ENCODE measurements at places on chromosomes 16 and 17.
A peak's percentile ranks its signal among the peaks of the same experiment; 100 is the strongest.

- no peak for DNase-seq
These were observed 21.9 kb upstream of the EIF1 start for GRCh38 chr17:41666708-41667279.

- DNase-seq: no peak
These were observed 108.9 kb upstream of the IRX5 start for GRCh38 chr16:54821731-54822130.

- DNase-seq: no peak
These were observed 17.1 kb downstream of the PSKH1 start for GRCh38 chr16:67910158-67910557.

- no peak for DNase-seq
These were observed 71.0 kb downstream of the CDYL2 start for GRCh38 chr16:80733407-80733806.

DNA sequence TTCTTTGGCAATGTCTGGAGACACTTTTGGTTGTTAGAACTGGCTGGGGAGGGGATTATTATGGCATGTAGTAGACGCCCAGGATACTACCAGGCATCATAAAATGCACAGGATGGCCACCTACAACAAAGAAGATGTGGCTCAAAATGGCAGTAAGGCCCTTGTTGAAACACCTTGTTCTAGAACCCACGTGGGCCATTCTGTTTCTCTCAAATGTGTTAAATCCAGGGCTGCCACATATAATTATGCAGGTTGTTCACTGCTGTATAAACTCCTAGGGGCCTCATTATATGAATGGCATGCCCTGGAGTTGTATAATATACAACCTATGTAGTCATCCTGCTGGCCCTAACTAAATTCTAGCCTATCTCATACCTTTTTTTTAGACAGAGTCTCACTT is 123.5 kb upstream of the HAS3 start:
- DNase-seq: no peak

GRCh38 chr16:8087146-8087545 is 503.2 kb downstream of the TMEM114 start:
- no peak for DNase-seq

DNA sequence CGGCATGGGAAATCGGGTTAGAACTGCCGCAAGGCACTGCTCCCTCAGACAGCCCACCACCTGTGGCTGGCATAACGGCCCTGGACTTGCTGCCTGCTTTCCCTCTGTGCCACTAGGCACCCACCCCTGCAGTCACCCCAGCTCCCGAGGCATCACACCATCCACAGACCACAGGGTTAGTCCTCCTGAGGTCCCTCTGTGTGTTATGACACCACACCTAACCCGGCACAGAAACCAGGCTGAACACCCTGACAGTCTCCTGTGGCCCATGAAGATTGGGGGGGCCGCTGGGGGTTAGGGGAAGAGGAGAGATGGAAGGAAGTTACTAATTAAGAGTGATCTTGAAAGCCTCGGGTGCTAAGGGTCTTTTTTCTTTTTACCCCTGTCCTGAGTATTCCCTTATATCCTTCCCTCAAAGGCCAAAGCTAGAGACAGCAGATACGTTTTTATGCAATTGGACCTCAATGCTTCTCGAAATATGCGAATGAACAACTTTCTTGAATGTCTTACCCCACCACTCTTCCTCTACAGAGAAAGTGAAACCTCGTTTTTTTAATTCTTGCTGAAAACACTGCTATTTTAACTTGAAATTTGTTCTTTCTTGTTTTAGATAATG is 7.0 kb downstream of the CYTH1 start:
- DNase-seq: no peak

GRCh38 chr16:61858988-61859387 is 177.2 kb downstream of the CDH8 start:
- no peak for DNase-seq

DNA sequence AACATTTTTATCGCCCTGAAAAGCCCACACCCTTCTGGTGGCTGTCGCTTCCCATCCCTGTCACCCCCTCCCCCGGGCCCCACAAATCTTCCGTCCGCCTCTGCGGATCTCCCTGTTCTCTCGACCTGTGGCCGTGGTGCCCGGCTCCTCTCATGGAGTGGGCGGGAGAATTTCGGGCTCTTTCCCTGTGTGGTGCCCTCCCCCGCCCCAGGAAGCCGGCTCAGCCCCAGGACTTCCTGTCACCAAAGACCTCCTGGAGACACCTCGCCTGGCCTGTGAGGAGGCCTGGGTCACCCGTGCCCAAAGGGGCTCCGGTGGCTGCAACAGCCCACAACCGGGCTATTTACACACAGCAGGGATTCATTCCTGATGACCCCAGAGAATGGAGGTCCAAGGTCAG is 26.1 kb upstream of the UBE2I start:
- no peak for DNase-seq

- DNase-seq: no peak
These were observed 14.0 kb upstream of the RFWD3 start for GRCh38 chr16:74680681-74681080.

GRCh38 chr17:66018786-66019185 is 173.1 kb downstream of the CEP112 start:
- DNase-seq: no peak

DNA sequence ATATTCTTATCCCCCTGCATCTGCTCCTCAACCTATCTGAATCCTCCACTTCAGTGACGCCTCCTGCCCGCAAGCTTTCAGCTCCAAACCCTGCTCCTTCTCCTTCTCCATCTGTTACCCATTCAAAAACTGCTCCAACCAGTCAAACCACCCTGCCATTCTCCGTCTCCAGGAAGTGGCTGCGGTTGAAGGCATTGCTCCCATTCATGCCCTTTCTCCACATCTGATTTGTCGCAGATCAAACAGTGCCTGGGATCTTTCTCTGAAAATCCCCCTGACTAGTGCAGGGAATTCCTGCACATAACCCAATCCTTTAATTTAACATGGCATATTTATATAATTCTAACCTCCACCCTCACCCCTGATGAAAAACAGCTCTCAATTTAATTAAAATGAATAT is 56.3 kb downstream of the SLFN5 start:
- peak; percentile 46 for DNase-seq

DNA sequence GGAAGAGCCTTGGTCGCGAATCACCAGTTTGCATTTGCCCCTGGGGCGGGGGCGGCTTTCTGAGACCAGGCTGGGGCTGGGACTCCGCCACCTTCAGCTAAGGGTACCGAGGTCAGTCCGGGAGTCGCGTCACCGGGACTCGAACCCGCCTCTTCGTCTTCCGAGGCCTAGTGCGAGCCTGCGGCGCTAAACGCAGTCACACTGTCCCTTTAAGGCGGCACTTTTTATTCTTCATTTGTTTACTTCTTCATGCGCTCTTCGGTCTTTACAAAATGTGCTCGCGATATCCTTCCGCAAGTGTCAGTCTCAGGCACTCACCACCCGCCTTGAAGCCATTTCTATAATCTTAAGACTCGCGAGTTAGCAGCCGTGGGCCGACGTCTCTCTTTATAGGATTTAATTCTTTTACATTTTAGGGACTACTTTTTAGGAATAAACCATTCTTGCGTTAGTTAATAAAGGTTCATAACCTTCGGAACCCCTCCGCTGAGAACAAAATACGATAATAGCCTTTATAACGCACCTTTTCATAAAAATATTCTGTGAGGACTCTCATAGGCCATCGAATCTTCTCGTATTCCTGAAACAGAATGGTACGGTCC is 593 bp upstream of the HEXIM1 start:
- peak; percentile 93 for DNase-seq

DNA sequence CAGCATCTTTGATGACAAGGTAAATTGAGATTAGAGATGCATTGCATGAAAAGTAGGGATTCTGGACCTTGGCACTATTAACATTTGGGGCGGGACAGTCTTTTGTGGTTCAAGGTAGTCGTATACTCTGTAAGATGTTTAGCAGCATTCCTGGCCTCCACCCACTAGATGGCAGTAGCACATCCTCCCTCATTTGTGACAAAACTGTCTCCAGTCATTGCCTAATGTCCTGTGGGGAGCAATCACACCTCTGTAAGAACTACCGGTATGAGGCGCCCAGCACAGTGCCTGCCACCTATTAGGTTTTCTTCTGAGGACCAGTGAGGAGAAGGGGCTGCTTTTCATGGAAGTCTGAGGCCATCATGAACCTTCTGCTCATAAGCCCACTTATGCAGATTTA is 180.8 kb downstream of the RBFOX1 start:
- DNase-seq: no peak

DNA sequence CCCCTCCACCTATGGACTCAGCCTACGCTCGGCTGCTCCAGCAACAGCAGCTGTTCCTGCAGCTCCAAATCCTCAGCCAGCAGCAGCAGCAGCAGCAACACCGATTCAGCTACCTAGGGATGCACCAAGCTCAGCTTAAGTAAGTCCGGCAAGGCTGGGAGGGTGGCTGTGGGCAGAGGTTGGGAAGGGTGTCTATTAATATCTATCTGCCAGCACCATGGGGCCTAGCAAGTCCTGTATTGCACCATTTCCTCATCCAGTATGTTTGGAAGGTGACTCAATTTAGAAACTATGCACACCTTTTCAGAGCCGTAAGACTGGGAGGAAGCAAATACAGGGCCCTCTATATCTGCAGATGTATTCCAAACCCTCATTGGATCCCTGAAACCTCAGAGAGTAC is 45.0 kb upstream of the ARHGAP44 start:
- no peak for DNase-seq

- no peak for DNase-seq
These were observed 5.9 kb upstream of the SPG7 start for GRCh38 chr16:89502081-89502843.

DNA sequence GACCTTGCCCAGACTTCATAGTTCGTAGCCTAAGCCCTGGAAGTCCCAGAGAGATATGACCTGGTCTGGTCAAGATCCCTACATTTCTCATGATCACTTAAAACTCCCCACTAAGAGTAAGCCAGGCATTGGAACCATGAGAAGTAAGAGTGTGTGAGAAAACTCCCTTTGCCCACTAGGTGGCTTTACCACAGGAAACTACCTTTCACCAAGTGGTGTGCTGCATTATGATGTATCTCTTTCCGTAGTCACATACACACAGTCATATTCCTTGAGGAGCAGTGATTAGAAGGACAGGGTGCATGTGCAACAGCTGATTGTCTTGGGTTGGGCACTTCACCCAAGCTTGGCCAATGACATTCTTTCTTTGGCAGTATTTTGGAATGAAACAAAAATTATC is 639.3 kb downstream of the KCNJ2 start:
- DNase-seq: no peak

GRCh38 chr17:80817861-80818260 is 173.8 kb upstream of the CHMP6 start:
- DNase-seq: no peak

DNA sequence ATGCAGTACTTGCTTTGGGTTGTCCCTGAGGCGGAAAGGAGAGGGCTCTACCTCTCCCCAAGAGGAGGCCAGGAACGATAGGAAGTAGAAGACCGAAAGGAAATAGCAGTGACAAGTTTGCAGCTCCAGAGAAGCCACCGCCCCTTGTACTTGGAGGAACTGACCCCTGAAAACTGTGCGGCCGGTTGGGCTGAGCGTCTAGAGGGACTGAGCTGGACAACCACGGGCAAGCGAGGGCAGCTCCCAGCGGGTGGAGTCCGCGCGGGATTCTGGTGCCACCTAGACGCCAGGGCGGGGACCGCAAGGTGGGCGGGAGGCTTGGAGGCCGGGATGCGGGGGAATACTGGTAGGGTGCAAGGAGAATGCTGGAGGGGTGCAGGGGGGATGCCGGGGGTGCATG is 1.3 kb upstream of the SLC6A4 start:
- DNase-seq: peak; percentile 62

DNA sequence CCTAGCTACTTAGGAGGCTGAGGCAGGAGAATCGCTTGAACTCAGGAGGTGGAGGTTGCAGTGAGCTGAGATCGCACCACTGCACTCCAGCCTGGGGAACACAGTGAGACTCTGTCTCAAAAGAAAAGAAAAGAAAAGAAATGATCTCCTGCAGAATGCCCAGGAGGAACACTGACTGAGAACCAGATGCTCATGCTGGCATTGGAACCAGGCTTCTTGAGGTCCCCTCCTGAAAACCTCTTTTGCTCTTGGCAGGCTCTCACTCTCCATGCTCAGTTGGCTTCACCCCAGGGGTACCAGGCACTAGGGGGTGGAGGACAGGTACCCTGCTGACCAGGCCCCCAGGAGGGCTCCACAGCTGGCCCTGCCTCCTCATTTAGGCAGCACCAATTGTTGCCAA is 8.5 kb upstream of the TNFRSF17 start:
- no peak for DNase-seq

DNA sequence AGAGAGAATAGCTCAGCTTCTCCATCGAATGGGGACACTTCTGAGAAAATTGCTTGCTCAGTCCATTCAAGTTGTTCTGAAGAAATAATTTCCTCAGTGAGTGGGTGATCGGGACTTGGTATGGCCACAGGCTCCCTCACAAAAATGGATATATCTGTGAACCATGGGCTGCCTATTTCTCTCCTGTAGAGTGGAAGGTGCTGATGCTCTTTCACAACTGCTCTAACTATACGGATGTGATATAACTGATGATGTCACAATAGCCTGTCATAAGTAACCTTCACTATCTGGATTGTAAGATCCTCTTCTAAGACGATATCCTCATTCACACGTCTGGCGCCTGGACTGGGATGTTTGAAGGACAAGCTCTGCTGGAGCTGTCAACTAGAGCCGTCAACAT is 4.7 kb upstream of the CCL18 start:
- no peak for DNase-seq

- DNase-seq: no peak
These were observed 81.8 kb downstream of the AKAP1 start for GRCh38 chr17:57166803-57167202.

GRCh38 chr17:38892620-38893019 is 22.8 kb downstream of the LASP1 start:
- no peak for DNase-seq

DNA sequence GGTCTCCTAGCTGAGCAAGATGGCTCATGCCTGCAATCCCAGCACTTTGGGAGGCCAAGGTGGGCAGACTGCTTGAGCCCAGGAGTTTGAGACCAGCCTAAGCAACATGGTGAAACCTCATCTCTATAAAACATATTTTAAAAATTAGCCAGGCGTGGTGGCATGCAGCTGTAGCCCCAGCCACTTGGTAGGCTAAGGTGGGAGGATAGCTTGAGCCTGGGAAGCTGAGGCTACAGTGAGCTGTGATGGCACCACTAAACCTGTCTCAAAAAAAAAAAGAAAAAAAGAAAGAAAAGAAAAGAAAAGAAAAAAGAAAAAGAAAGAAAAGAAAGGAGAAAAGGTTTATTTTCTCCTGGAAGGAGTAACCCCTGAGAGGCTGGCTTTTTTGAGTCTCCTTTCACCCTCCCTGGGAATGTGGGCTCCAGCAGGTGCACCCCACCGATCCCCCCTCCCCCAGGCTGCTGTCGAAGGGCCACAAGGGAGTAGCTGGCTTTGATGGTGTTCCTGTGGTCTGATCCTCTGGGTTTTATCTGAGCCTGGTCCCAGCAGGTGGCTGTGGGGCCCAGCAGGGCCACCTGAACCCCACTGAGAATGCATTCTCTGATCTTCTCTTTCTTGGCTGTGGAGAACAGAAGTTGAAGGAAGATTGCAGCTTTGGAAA is 29.9 kb upstream of the TNRC6C start:
- no peak for DNase-seq

GRCh38 chr16:8848939-8849391 is 19.8 kb downstream of the CARHSP1 start:
- no peak for DNase-seq
